ENCODE measurements at places on chromosomes 2 and 18. TPM values are rescaled to one million over a fixed set of nuclear protein-coding genes. Genes with fewer than 3 reads are reported as not detected.

RAPGEF4 gene
- total RNA-seq = 0.24 TPM

TSPYL6 gene
- not detected for total RNA-seq

DHRS9 gene
- 4.4 TPM for total RNA-seq

ABCG5 gene
- total RNA-seq = not detected

LONRF2 gene
- 2.0 TPM for total RNA-seq

COL3A1 gene
- total RNA-seq = 0.20 TPM

IFIH1 gene
- 1.2 TPM for total RNA-seq

INPP5D gene
- total RNA-seq = 0.66 TPM

PARD3B gene
- 0.94 TPM for total RNA-seq

STAT1 gene
- 54.5 TPM for total RNA-seq

ANKRD30BL gene
- total RNA-seq = not detected

STON1 gene
- total RNA-seq = 0.39 TPM

ANKRD62 gene
- not detected for total RNA-seq

SNORC gene
- total RNA-seq = 2.4 TPM

MPHOSPH10 gene
- 39.4 TPM for total RNA-seq

CROCC2 gene
- not detected for total RNA-seq

PGAP1 gene
- total RNA-seq = 2.1 TPM

HK2 gene
- total RNA-seq = 0.95 TPM

SIX2 gene
- 2.0 TPM for total RNA-seq

C18orf54 gene
- 2.8 TPM for total RNA-seq

OSR1 gene
- 9.3 TPM for total RNA-seq

CTAGE1 gene
- not detected for total RNA-seq

Measured in A549 treated with Hydrocortisone at 1 μM for 4 hours (cell line).